Cerebellar cortex (tissue), 1 donor: ENCODE measurements at places on chromosomes 2 and 18.

DNA sequence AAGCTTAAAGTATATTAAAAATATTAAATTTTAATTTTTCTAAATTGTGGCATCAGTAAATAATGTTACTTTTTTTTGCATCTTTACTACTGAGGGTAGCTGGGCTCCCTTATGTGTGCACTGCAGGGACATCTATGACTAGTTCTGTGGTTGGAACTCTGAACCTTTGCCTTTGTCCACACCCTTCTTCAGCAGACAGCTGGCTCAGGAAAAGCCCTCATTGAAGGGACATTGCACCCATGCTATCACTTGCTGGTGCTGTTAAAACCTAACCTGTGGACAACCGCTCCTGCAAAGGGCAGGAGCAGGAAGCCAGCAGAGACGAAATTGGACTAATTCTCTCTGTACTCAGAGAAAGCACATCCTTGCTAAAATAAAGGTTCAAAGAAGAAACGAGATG lies 30.1 kb downstream of the MOCOS start:
- no peak for DNase-seq

- DNase-seq: no peak
These were observed 88.8 kb upstream of the MAP4K4 start for GRCh38 chr2:101608408-101609310.

GRCh38 chr2:54271843-54272627 lies 16.0 kb upstream of the TSPYL6 start:
- no peak for DNase-seq

DNA sequence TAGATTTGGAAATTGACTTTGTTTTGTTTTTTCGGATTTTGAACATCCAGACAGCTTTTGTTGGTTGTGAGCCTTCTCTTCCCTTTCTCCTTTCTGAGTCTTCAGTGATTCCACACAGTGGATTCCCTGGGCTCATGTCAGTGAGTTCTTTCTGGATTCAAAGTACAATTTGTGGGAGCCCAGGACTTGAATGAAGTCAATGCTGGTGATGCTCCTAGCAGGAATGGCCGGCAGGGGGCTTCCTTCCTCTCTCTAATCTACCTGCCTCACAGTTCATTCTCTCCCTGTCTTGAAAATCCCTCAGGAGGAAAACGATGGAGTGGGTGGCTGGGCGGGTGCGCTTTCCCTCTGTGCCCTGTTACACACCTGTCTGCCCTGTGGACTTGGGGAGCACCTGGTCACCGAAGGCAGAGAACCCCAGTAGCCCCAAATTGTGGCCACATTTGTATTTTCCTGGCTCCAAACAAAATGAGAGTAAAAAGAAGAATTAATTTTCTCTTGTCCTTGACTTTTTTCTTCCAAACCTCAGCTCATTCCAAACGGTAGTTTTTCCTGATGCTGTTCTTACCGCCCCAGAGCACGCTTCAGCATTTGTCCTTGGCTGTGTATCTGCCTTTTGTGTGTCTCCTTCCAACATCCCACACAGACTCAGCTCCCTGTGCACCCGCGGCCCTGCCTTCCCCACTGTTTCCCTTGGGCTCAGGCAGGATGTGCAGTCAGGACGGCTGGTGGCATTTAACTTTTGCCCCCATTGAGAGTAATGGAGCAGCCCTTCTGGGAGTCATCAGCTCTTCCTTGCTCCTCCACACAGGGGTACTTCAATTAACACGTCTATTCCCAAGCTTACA lies 86.6 kb downstream of the MARCO start:
- DNase-seq: peak; percentile 30

DNA sequence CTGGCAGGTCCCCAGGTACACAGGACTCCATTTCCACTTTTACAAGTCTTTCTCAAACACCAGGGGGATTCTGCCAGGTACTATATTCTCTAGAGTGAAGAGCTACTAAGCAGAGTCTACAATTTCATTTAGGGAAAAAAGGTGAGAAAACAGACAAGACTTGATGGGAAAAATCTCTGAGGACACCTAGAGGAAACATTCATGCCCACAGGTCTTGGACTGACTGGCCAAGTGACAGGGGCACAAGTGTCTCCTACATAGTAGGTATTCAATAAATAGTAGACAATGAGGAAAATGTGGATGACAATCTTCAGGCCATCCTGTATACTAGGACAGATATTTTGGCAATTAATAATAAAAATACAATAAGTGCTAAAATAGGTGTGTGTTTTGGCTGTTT lies 228.6 kb downstream of the CLIP4 start:
- DNase-seq: no peak

- DNase-seq: no peak
These were observed 270.6 kb downstream of the BCL11A start for GRCh38 chr2:60282886-60283285.

- DNase-seq: no peak
These were observed 35.4 kb downstream of the NPC1 start for GRCh38 chr18:23550898-23551297.

DNA sequence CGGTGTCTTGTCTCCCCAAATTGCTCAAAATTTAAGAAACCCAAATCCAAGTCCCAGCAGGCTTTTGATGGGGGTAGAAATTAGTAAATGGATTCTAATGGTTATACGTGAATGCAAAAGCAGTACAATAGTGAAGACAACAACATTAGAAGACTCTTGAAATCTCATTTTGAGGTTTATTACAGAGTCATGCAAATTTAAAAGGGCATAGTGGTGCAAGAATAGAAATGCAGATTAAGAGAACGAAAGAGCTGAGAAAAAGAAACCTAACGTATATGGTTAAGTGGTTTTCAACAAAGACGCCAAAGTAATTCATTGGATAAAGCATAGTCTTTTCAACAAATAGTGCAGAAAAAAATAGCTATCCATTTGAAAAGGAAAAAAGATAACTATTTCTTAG lies 33.2 kb upstream of the CXXC1 start:
- DNase-seq: no peak

DNA sequence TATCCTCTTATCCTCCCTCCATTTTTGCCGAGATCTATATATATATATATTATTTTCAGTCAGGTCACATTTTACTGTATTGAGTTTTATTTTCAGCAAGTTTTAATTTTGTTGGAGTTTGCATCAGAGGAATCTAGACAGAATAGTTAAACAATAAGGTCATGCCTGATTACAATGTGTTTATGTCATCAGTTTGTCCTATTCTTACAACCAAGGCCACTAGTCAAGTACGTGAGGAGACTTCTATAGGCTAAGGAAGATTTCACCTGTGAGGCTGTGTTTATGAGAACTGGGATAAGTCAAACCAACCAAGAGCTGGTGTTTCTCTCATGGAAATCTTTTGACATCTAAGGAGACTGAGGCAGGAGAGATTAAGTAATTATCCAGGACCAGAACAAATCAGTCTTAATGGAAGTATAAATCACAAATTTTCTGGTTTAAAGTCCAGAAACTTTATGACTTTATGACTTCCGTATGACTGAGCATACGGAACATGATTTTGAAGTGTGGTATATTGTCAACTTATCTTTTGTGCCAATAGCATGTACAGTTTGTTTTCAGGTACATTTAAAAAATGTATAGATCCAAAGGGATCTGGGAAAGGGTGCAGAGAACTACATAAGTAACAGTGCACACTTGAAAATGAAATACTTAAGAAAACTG lies 100.0 kb upstream of the DTNA start:
- DNase-seq: no peak

GRCh38 chr18:78992041-78993011 lies 12.7 kb downstream of the SALL3 start:
- DNase-seq: no peak

DNA sequence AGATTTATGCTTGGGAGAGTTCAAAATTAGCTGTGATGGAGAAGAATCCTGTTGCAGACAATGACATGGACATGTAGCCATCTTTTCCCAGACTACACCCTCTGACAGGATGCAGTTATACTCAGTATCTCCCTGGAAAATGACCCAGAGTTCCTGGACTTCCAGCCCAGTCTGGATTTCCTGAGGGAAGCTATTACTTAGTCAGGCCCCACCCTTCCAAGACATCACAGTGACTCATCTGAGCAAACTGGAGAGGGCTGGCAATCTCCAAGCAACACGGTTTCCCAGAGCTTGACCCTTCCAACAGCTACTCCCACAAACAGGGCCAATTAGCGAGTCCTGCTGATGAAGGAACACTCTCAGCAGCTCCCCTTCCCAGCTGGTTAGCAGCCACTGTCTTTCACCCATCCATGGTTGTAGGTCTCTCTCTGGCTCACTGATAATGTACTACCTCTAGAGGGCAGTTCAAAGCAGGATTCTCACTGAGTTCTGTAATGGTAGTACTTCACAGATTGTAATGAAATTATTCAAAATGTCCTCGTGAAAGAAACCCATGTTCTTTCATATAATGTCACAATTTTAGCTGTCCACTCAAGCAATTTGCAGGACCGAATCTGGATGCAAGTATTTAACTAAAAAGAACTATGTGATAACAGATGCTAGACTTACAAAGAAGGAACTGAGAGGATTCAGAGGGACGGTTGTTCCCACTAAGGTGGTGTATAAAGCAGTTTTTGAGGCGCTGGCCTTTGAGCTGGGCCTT lies 110.2 kb downstream of the MDH1 start:
- peak; percentile 40 for DNase-seq

DNA sequence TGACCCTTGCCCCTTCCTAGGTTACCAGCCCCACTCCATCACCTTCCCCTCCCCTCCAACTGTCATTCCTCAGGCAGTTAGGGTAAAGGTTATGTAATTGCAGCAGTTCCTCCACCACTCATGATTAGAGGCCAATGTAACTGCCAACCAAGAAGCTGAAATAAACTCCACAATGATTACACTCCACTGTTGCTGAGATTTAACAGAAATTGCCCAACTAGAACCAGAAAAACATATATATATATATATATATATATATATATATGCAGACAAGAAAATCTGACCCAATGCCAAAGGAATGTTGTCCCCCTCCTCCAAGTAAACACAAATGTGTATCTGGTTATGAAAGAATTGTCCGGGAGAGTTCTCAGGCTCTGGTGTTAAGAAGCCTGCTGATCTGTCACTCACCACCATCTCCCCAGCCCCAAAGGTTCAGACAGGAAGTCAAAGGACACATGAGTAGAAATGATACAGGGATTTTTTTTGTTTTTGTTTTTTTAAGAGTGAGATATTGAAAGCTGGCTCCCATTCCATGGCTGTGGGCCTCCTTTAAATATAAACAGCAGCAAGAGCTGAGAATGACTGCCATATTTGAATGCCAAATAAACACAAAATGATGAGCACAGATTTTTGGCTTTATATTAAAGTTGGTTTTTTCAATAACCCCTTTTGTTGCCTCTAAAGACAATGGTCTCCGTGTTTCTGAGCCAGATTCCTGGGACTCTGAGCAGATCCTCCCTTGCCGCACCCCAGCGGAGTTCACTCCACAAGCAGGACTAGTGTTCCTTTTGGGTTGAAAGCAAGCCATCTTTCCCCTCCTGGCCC lies 127.2 kb upstream of the MAPRE2 start:
- no peak for DNase-seq

DNA sequence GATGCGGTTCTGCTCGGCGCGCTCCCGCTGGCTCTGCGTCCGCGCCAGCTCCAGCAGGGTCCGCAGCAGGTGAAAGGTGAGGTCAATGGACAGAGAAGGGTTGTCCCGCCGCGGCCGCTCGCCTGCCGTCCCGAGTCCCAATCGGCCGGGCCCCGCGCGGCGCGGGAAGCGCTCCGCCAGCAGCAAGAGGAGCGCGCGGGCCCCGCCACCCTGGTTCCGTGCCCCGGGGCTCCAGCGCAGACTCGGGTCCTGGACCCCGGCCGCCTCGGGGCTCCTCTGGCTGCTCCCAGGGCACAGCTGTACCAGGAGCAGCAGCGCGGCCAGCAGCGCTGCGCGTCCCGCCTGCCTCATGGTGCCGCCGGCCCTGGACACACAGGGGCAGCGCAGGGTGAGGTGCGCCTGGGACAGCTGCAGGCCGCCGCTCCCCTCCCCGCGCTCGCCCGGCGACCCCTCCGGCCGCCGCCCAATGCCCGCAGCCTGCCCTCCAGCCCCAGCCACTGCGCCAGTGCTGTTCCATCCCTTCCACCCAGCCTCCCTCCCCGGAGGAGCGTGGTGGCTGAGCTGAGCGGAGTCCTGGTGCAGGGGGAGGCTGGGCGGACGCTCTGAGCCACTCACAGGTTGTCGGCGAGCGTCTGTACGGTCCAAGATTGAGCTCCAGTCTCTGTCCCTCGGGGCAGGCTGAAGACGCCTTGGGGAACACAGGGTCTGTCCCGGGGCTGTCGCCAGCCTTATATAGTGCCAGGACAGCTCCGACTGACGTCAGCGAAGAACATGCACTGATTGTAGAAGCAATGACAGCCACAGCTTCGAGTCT lies 493 bp downstream of the UCN start:
- DNase-seq: no peak

- no peak for DNase-seq
These were observed 3.7 kb upstream of the PCBP1 start for GRCh38 chr2:70083344-70084156.

GRCh38 chr18:60684843-60685513 lies 312.4 kb upstream of the MC4R start:
- DNase-seq: peak; percentile 33

- DNase-seq: no peak
These were observed 71.2 kb upstream of the TMEM200C start for GRCh38 chr18:5966514-5966913.

DNA sequence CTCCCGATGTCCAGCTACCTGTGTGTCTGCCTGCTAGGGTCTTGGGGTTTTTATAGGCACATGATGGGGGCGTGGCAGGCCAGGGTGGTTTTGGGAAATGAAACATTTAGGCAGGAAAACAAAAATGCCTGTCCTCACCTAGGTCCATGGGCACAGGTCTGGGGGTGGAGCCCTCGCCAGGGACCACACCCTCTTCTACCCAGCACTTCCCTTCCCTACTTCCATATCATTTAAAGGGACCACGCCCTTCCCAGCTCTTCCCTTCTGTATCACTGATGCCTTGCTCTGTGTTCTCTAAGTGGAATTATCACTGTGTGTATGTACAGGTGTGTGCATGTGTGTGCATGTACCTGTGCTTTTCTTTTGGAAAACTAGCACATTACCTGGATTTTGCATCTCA lies 6.3 kb downstream of the UGT1A1 start:
- DNase-seq: no peak

DNA sequence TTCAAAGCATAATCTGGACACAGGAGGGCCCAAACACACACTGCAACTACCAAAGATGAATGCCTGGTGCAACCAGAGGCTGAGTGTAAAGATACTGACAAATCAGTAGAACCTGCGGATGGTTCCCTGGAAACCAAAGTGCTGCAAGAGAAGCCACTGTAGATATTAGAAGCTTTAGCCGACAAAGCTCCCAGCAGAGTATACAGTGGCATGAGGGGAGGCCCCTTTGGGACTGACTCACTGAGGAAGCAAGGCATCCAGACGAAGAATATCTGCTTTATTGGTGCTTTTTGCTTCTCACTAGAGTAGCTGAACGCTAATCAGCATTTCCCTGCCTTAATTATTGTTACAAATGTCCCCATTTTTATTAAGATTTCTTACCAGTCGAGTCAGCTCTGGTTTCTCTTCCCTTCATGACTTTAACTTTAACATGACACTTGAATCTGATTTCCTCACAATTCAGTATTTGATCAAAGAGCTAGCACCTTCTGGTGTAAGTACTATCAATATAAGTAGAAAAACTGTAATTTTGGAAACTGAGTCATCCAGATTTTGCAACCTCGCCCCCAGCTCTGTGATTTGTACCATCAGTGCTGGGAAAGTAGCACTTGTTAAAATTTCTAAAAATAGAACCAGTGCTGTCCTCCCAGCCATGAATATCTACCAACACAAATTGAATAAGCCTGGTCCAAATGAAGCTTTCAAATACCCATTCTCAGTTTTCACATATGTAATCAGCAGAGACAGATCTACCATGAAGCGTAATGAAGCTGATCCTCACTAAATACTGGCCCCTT lies 34.2 kb downstream of the FIGN start:
- no peak for DNase-seq
